IMR-90 (cell line): ENCODE measurements at places on chromosomes 2 and 18. TPM values are rescaled to one million over a fixed set of nuclear protein-coding genes. Genes with fewer than 3 reads are reported as not detected.

Gene SERPINB11
- total RNA-seq: 0.18 TPM in 1 of 2 replicates, not detected in the other

DNA sequence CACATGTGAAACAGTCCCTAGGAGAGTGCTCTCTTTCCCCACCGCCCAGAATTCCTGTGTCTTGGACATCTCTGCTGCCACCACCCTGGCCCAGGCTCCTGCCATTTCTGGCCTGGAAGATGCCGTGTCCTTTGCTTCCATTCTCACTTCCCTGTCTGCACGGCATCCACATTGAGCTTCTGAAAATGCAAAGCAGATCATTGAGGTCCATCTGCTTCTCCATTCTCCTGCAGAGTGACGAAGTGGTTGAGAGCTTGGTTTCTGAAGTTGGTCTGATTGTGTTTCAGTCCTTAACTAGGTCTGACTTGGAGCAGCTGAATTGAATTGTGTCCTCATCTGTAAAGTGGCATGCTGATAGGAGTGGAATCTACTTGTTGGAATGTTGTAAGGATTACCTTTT lies 98.7 kb upstream of the MGAT5 start:
- no peak for DNase-seq

Gene ANKRD30BL
- total RNA-seq: not detected in 2 replicates

DNA sequence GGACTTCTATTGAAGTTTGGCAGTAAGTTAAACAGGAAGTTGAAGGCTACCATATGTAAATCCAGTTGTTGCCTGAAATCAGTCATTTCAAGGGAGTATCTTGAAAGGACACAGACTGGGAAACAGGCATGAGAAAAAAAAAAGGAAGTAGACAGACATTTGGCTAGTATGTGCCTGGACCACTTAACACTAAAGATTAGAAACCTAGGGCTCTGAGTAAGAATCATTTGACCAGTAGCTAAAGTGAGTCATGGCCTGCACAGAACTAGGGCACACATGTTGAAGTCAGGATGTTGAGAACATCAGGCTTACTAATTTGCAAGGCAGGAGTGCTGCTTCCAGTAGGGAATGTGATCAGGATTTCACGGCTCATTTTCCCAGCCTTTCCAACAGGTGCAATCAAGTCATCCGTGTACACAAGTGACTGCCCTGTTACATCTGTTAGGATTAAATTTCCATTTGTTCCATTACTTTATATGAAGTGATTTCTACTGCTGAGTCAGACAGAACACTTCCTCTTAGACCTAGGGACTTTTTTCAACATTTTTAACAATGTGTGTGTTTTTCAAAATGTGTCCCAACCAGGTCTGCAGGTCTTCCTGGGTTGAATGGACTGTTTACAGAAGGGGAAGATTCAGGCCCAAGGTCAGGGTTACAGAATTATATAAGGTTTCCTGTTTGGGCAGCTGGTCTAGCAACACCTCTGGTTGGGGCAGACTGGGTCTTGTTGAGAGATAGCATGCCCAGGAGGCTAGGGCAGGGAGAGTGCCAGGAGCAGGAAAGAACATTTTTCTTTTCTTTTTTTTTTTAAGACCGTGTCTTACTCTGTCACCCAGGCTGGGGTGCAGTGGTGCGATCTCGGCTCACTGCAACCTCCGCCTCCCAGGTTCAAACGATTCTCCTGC lies 145.6 kb downstream of the TGIF1 start:
- peak; percentile 98 for DNase-seq

Gene ALPG
- not detected in 2 replicates for total RNA-seq

DNA sequence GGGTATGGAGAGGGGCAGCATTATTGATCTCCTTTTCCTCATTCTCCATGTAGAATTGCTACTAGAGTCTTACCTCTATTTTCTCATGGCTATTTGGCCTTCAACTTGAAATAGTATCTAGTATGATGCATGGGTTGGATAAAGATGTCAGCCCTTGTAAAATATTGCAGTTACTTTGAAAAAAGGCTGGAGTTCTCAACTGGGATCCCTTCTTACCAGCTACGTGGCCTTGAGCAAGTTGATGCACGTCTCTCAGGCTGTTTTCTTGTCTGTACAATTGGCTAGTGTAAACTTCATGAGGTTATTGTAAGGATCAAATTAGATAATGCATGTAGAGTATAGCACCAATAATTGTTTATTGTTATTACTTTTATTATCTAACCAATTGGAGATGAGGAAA lies 50.2 kb downstream of the SEMA4F start:
- DNase-seq: no peak

DNA sequence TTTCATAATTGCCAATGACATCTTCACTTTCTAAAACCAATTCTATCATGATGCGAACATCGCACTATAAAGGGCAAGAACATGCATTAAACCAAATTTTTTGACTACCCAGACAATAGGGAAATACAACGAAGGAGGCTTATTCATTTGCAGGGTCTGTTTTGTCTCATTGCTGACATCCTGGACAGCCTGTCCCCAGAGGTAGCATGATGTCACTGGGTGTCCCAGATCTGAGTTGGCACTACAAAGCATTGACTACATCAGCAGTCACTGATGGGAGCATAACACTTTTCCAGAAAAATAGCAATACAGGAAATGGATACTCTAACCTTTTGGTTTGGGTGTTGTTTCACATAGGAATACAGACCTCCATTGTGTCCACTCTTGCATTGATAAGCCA lies 180.3 kb downstream of the TMEM182 start:
- no peak for DNase-seq

GRCh38 chr2:46689993-46690392 lies 210.6 kb downstream of the TMEM247 start:
- DNase-seq: peak; percentile 86

DNA sequence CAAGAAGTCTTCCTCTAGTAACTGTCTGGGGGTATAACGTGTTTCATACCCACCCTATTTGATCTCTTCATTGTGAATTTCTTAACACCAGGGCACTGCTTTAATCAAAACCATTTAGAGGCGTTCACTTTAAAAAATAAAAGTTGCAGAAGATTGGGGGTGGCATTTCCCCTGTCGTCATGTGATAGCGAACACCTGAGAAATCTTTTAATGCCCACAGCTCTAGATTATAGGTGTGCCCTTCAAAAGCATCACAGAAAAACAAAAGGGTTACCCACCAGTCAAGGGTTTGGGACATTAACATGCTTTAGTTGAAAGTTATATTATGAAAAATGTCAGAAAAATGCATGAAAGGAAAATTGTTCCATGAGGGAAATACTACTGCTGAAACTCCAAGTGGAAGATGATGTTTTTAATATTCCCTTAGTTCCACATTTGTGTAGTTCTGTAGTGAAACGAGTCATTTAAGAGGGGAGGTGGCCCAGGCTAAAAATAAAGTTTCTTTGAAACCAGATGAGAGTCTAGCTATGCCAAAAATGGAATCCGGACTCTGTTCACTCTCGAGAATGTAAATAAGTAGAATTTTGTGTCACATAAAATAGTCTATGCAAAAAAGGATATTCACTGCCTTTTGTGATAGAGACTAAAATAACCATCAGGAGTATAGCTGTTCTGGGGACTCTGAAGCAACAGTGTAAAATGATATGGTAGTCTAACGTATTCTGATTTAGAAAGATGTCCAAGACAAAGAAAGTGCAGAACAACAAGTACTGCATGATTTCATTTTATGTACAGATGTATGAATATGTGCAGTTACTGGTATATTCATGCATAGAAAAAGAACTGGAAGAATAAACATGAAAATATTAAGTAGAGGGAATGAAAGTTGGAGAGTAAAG lies 95.3 kb downstream of the TMEM247 start:
- DNase-seq: no peak

DNA sequence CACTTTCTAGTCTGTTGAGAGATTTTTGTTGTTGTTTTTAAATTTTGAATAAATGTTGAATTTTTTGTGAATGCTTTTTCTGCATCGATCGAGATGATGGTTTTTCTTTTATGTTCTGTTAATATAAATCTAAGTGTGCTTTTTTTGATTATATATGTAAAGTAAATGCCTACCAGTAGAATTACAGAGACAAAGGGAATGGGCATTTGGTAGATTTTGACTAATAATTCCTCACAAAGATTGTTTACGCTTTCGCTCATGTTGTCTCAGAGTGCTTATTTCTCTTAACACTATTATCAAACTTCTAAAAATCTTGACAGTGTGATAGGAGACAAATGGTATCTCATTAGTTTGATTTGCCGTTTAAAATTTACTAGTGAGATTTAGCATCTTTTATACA lies 3.7 kb downstream of the MYO3B start:
- no peak for DNase-seq

- no peak for DNase-seq
These were observed 3.8 kb upstream of the LPIN2 start for GRCh38 chr18:3016585-3017297.

GRCh38 chr2:214471990-214472389 lies 61.1 kb downstream of the VWC2L start:
- peak; percentile 33 for DNase-seq

DNA sequence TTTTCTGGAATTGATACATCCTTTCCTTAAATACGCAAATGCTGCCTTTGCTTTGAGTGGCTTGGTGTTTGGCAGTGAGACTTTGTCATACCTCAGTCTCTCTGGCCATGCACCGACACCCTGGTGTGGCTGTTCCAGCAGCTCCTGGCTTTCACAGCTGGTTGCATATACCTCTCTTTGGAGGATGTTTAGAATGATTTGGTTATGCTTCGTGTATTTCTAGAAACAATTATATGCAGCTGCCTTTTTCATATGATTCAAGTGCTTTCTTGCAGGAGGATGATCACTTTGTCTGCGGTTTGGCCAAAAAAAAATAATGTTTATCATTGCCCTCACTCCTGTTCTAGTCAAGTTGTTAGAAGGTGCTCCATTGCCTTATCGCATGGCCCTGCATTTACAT lies 95.0 kb upstream of the EML6 start:
- DNase-seq: no peak

GRCh38 chr2:241073166-241074064 lies 28.7 kb downstream of the MTERF4 start:
- no peak for DNase-seq

DNA sequence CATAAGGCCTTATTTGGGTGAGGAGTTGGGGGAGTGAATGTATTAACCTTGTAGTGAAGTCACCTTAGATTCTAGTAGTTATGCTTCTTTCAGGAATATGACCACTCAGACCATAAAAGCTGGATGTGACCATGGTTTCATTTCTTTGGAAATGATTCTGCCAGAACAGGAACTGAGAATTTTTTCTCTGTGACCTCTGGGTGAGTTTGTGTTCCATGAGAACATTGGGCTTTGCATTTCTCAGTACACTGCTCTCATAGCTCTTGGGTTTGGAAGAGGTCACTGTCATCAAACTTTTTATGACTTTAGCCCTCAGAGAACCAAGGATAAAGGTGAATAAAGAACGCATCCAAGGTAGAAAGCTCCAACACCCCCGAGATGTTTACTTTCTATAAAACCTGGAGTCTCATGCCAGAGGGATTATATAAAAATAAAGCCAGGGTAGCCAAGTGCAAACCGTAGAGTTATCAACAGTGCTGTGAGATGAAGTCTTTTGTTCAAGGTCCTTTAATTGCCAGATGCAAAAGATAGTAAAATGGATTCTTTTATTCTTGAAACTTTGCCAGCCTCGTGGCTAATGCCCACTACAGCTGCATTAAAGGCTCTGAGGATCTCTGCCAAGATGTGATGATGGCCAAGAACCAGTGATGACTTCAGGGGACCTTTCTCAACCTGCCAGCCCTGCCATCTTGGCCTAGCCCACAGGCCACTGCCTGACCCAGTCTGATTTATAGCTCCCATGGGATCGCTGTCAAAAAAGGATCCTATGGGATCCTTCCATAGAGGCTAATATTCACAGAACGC lies 27.8 kb upstream of the MAT2A start:
- peak; percentile 19 for DNase-seq

DNA sequence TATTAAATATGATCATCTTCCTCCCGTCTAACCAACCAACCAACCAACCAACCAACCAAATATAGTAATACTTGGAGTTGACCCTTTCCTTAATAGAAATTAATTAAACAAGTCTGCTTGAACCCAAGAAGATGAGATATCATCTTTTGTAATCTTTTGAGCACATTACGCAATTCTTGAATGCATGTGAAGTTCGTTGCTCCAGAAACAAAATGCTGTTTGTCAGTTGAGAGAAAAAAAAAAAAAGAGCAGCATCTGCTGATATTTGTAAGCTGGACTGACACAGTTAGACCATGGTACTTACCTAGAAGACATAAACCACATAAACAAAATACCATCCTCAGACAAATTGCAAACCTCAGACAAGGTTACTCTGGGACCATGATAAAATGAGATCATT lies 9.2 kb upstream of the SERPINB2 start:
- peak; percentile 22 for DNase-seq

- no peak for DNase-seq
These were observed 230.4 kb downstream of the KLHL29 start for GRCh38 chr2:23615216-23616020.

Gene CAMKMT
- total RNA-seq: 6.7 and 6.8 TPM in 2 replicates

Gene GALR1
- not detected in 2 replicates for total RNA-seq

Gene TBR1
- total RNA-seq: not detected in 2 replicates

GRCh38 chr2:109266998-109267854 lies 138.2 kb downstream of the SH3RF3 start:
- DNase-seq: no peak

Gene CABLES1
- 4.7 and 5.7 TPM in 2 replicates for total RNA-seq

- no peak for DNase-seq
These were observed 16.0 kb downstream of the LRRTM1 start for GRCh38 chr2:80288576-80288975.

GRCh38 chr18:78136986-78137385 lies 842.6 kb upstream of the SALL3 start:
- DNase-seq: no peak

DNA sequence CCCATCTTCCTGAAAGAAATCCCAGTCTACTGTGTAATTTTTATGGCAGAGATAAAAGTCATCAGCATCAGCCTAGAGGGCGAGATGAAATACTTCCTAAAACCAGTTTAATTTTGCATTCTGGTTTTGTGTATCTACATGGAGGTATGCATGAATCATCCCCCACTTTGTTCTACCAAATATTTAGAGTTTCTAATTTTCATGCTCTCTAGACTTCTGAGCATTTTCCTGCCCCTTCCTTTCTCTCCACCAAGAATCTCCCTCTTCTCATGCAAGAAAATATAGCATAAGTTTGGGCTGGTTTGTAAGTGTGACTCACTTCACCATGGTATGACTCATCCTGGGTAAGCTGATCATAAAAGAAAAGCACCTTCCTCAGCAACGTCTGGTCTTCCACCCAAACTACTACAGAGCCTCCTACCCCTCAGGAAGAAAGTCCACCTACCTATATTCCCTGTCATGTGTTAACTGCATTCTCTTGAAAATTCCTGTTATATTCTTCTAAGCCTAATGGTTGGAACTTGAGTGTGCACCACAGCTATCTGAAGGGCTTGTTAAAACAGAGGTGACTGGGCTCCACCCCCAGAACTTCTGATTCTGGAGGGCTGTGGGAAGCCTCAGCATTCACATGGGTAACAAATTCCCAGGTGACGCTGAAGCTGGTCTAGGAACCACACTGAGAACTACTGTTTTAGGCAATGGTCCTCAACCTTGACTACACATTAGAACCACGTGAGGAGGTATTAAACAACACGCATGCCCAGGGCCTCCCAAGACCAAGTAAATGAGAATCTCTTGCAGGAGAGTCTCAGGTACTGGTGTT lies 37.4 kb upstream of the RAPGEF4 start:
- DNase-seq: peak; percentile 97

GRCh38 chr18:76507830-76508385 lies 12.9 kb upstream of the ZNF516 start:
- no peak for DNase-seq

Gene IL18R1
- total RNA-seq: 0.18 and 0.28 TPM in 2 replicates
